ENCODE measurements at places on chromosomes 4 and X.

DNA sequence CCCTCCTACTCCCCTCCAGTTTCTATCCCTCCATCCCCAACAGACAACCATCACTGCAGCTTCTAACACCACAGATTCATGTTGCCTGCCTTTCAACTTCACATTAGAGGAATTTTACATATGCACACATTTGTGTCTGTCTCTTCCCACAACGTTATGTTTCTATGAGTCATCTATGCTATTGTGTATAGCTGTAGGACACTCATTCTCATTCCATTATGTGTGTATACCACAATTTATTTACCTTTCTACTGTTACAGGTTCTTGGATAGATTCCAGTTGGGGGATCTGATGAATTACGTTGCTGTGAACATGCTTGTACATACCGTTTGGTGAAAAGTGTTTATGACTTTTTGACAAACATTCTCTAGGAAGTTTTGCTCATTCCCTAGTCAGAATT, 58.8 kb upstream of the TRPC3 start:
- no peak for ATAC-seq

DNA sequence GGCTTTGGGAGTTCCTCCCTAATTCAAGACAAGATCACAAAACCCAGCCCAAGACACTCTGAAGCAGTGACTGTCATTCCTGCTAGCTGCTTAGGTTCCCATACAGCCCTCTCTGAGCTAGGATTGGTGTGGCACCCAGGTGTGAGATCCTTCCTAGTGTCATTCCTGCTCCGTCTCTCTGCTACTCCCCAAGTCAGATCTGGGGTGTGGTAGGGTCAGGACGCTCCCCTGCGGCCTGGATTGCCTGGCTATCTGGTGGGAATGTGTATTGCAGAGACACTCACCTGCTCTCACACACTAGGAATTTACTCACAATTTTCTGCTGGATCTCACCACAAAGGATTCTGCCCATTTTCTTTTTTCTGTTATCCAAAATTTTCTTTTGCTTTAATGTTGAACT, 560.8 kb upstream of the ATOH1 start:
- ATAC-seq: no peak

- ATAC-seq: no peak
These were observed 14.8 kb downstream of the HTRA3 start for GRCh38 chr4:8284391-8284790.

- ATAC-seq: no peak
These were observed 552.0 kb downstream of the STIM2 start for GRCh38 chr4:27412613-27413012.

- no peak for ATAC-seq
These were observed 186.0 kb upstream of the FAM241A start for GRCh38 chr4:111959222-111959621.

- no peak for ATAC-seq
These were observed 6.2 kb upstream of the CXCL13 start for GRCh38 chr4:77599378-77599777.

DNA sequence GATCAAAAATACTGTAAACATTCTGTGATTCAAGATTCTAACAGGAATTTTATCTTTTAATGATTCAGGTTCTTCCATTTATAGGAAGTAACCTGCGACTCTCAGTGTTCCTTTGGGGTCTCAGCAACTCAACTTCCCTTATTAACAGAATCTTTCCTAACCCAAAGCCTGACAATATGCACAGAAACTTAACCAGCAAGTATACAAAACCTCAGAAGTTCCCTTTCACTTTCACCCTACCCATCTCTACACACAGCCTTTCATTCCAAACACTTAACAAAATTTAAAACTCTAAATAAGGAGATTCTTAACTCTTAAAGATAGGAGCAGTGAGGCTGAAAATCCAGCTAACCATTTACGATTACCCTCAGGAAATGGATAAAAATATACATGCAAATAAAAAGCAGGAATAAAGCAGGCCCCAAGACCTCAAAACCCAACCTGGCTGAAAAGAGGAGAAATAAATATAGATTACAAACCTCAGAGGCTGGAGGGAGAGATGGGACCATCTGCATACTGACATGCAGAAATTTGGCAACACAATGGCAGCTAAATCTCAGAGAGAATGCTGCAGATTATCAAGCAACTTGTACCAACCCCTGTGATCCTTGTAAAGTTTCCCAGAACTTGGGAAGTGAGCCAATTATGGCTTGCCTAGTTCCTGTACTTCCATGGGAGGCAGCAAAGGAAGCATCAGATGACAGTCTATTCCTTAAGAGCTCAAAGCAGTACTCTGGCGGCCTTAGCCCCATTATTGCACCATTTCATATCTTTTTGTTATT, 101.0 kb downstream of the ATP11C start:
- ATAC-seq: no peak

GRCh38 chr4:32010221-32010620, 1290.1 kb downstream of the PCDH7 start:
- ATAC-seq: no peak

DNA sequence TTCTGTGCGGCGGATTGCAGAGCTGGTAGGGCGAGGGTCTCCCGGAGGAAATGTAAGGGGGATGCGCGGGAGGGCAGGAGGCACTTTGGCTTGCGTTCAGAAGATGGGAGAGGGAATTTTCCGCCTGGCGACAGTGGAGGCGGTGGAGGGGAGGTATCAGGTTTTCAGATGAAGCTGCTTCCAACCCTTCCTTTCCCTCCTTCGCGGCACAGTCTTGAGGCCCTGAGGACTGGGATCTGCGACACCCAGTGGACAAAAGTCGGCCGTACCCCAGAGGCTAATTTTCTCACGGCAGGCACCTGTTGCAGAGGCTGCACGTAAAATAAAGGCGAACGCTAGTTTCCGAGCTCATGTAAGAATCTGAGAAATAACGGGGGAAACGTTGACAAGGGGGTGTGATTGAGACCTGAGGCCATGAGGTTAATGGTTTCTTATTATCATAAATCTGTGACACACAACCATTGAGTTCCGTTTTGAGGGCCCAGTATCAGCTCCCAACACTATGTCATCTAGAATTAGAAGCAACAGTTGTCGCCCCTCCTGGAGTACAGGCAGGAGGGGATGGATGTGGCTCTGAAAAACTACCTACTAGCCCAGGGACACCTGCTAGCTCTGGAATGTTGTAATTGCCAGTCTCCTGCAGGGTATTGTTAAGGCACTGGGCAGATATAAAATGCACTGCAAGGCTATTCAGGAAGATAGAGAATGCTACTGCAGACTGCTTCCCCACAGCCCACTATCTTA, 1.1 kb downstream of the ZCCHC18 start:
- peak; percentile 56 for ATAC-seq

GRCh38 chr4:37967736-37968135, 7.5 kb downstream of the PTTG2 start:
- ATAC-seq: no peak

DNA sequence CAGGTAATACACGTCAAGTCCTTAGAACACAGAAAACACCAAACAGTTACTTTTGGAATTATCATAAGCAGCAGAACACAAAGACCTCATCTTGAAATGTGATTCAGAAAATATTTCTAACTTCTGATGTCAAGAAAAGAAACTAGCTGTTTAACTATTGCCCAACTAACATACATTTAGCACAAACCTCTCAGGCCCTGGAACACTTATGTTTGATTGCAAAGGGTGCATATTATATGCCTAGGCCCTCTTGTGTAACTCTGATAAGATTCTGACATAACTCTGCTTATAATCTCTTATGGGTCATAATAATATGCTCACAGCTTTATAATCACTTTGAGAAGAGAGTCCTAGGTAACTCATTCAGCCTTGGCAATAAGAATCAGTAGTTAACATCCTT, 62.6 kb downstream of the TBC1D9 start:
- no peak for ATAC-seq

GRCh38 chrX:96314985-96315384, 369.7 kb upstream of the DIAPH2 start:
- no peak for ATAC-seq

DNA sequence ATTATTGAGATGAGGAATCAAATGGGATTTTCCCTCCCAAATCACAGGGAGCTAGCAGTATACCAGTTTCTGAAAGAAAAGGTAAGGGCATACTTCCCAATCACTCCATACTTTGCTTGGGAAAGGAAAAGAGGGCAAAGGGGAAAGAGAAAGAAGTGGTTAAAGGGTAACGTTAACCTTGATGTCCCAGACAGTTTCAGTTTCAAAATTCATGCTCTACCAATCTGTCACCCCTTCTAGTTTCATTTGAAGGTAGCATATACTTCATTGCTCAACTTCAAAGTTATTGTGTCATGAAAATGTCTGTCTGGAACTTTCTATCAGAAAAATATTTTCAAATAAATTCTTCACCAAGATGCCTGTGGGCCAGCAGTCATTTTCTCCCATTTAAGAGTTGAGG, 16.0 kb downstream of the TNMD start:
- ATAC-seq: peak; percentile 53

- no peak for ATAC-seq
These were observed 5.4 kb upstream of the CXCR3 start for GRCh38 chrX:71623714-71624113.

DNA sequence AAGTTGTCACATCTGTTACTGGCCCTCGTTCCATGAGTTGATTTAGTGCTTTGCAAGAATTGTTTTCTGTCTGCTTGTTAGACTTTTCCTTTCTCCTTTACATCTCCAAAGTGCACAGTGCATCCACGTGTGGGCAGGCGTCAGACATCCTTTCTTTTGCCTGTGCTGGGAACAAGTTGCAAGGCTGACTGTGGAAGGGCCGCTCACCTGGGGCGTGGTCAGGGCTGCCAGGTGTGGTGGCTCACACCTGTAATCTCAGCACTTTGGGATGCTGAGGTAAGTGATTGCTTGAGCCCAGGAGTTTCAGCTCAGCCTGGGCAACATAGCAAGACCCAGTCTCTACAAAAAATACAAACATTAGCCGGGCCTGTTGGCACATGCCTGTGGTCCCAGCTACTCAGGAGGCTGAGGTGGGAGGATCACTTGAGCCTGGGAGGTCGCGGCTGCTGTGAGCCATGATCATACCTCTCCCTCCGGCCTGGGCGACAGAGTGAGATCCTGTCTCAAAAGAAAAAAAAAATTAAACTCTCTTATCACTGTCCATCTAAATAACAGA, 46.2 kb downstream of the RGS12 start:
- ATAC-seq: no peak

DNA sequence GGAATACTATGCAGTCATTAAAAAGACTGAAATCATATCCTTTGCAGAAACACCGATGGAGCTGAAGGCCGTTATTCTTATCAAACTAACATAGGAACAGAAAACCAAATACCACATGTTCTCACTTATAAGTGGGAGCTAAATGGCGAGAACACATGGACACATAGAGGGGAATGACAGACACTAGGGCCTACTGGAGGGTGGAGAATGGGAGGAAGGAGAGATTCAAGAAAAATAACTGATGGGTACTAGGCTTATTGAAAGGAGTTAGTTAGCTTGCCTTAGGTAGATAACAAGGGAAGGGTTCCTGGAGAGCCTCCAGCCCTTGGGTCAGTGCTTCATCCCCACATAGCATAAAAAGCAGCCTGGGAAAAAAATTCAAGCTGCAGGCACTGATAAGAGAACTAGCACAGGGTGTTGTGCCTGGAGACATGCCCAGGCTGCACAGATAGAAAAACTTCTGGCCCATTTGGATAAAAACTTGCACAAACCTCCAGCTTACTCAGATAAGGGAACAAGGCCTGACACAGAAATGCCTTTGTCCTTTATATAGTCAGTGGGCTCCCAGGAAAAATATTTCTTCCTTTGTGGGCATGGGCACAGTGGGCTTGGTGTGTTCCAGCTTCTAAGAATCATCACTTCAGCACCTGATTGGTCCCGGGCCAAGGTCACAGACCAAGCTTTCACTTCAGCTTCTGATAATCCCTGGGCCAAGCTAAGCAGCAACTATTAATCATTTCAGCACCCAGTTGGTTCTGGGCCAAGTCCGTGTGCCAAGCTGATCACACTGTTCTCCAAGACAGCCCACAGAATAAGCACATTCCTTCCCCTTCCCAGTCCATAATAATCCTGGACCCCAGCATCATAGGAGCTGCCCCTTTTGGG, 23.1 kb upstream of the PWWP3B start:
- ATAC-seq: no peak

DNA sequence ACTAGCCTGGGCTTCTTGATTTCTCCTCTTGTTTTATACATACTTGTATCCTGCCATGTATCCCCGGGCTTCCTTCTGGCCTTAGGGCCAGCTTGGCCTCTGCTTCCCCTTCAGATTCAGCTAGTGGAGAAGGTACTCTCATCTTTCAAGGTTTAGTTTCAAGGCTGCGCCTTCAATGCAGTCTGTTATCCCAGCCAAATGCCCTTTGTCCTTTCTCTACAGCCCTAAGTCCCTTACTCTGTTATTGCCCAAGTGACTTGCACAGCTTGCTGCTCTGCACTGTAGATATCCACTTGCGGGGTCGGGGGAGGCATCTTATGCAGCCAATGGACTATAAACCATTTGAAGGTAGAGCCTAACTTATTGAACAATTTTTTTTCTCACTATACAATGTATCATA, 357.5 kb downstream of the PPP1R2C start:
- ATAC-seq: no peak

GRCh38 chr4:1376391-1376840, 29.4 kb downstream of the UVSSA start:
- no peak for ATAC-seq

- ATAC-seq: no peak
These were observed 728.2 kb downstream of the ARAP2 start for GRCh38 chr4:35516102-35516501.

GRCh38 chrX:7024850-7025249, 122.7 kb upstream of the STS start:
- ATAC-seq: no peak

GRCh38 chr4:123667496-123667895, 270.9 kb downstream of the SPRY1 start:
- no peak for ATAC-seq

DNA sequence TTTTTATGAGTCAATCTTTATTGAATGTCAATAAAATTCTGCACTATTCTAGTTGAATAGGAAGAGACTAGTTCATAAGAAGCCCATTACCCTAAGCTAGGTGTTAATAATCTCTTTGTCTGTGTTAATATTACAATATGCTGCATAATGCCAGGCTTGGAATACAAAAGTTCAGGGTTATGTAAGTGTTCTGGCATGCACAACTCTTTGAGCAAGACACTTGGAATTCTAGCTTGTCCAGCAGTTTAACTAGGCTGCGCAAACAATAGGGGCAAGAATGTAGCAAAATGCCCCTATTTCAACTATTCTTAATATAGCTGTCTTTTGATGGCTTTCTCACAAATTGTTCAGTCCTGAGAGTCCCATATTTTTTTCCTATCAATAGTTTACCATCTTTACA, 31.3 kb upstream of the ETNPPL start:
- no peak for ATAC-seq

Data from activated CD4-positive, CD25-positive, alpha-beta regulatory T cell treated with anti-CD3 and anti-CD28 coated beads, Interleukin-2, amount 50 U/mL, for 24 hours (primary cell).